Stimulated activated CD8-positive, alpha-beta memory T cell treated with anti-CD3 and anti-CD28 coated beads, Interleukin-15, amount 100 ng/mL, for 24 hours (primary cell): ENCODE measurements at places on chromosomes 6 and 20.

DNA sequence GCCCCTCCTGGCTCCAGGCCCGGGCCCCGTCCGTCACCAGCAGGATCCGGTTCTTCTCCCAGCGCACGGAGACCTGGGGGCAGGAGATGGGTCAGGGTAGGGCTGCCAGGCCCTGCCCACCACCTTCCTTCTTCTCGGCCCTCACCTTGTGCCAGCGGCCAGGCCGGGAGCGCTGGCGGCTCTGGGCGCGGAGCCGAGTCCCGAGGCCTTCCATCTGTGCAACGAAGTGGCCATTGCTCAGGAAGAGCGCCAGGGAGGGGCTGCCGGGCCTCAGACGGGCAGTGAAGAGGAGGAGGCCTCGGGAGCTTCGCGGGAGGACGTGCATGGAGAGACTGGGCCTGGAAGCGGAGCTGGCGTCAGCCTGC is 7.9 kb downstream of the ADRM1 start:
- no peak for DNase-seq

DNA sequence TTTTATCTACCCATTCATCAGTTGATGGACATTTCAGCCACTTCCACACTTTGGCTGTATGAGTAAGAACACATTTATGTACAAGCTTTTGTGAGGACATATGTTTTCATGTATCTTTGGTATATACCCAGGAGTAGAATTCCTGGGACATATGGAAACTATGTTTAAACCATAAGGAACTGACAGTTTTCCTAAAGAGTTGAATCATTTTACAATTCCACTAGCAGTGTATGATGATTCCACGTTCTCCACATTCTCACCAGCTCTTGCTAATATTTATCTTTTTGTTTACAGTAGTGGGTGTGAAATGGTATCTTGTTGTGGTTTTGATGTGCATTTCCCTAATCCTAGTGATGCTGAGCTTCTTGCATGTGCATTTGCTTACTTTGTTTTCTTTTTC is 338.1 kb downstream of the PLCB1 start:
- DNase-seq: no peak

DNA sequence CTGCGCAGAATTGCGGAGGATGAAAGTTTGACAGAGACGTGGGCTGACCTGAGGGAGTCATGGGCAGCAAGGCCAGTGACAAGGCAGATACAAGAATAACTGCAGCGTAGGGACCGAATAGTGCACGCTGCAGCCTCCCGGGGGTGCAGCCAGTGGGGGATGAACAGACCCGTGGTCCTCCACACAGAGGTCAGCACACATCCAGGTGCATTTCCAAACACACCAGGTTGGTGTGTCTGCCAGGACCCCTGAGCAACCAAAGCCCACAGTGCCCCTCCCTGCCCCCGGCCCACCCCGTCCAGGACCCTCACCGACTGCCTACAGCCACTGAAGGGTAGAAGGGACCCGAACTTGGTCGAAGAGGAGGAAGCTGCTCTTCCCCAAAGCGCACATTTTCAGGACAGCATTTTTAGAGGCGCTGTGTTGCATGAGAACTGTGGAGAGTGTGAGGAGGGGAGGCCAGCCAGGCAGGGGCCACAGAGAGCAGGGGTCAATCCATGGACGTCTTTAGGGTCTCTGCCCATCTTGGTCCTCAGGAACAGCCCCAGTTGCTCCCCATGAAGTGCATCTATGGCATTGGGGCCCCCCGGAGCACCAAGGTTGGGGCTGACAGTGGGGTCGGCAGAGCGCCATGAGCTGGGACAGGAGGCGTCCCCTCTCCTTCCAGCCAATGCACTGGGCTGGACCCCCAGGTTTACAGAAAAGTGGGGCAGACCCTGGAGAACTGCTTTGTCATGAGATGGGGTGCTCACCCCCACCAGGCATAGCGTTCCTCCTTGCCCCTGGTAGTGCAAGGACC is 157.8 kb upstream of the AFDN start:
- no peak for DNase-seq

DNA sequence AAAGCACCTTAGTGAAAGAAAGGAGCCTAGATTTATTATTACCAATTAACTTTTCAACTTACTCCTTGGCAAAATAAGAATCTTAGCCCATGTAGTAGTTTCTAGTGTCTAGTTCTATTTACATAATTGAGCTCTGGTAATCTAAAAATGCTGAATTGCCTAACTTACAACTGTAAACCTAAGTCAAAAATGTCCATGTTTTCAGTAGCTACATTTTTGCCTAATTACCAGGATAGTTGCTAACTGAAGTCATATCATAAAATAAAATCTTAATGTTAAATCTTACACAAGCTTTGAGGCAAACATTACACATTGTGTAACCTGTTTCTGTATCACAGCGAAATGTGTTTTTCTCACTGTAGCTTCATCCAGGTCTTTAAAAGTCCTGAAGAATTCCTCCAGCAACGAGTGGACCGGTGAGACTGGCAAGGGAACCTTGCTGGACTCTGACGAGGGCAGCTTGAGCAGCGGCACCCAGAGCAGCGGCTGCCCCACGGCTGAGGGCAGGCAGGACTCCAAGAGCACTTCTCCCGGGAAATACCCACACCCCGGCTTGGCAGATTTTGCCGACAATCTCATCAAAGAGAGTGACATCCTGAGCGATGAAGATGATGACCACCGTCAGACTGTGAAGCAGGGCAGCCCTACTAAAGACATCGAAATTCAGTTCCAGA is 7.6 kb upstream of the CLDN20 start:
- DNase-seq: no peak

DNA sequence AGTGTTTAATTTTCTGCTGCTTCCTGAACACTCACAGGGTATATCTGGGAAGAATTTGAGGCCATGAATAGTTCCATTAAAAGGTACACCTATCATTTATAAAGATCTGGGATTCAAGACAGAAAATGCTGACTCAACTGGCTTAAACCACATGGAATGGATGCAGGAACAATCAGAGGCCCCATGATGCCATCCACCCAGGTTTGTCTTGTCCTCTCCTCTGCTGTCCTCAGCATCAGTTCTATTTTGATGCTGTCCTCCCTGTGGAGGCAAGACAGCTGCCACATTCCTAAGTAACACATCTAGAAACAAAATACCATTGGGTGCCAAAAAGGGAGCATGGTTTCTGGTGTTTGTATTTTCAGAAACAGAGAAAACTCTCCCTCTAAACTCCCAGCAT is 143.4 kb downstream of the ELOVL4 start:
- no peak for DNase-seq

DNA sequence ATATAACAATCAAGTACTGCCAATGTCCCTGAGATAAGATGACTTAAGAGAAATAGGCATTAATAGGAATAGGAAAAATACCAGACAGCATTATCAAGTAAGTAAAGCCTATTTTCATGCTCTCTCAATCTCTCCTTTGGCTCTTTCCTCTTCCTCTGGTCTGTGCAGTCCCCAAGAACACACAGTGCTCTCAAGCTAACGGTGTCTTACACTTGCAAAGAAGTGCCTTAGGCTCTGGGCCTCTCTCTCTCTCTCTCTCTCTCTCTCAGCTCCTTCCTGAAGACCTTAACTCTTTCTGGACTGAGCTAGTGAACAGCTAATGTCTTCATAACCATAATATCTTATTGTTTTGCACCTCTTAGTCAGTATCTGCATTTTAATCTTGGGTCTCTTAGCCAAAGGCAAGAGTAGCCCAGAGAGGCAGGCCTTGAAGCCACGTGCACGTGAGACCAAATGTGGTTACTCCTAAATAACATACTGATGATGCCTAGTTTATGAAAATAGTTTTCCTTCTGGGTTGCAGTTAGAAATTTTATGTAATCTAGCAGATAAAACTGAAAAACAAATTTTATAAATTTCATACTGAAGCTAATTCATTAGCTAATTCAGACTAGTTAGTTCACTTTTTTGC is 70.8 kb downstream of the TPD52L1 start:
- DNase-seq: no peak

- no peak for DNase-seq
Observed at GRCh38 chr20:54984104-54984448, 508.7 kb downstream of the DOK5 start.

GRCh38 chr6:170292111-170292406 is 1.2 kb upstream of the DLL1 start:
- no peak for DNase-seq
